ENCODE measurements at places on chromosomes 6 and 20.
A peak's percentile ranks its signal among the peaks of the same experiment; 100 is the strongest.

DNA sequence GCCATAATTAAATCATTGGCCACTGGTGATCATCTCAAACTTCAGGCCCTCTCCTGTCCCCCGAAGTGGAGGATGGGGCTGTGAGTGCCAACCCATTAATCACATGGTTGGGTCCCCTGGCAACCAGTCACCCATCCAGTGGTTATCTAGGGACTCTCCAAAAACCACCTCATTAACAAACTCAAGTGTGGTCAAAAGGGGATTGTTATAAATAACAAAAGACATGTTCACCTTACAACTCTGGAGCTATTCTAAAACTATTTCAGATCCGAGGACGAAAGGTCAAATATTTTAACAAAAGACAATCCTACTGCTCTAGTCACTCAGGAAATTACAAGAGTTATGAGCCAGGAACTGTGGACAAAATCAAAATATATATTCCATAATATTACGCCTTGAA lies 95.5 kb upstream of the PRND start:
- DNase-seq = no peak

GRCh38 chr6:169428532-169428931 lies 174.9 kb upstream of the THBS2 start:
- no peak for DNase-seq

DNA sequence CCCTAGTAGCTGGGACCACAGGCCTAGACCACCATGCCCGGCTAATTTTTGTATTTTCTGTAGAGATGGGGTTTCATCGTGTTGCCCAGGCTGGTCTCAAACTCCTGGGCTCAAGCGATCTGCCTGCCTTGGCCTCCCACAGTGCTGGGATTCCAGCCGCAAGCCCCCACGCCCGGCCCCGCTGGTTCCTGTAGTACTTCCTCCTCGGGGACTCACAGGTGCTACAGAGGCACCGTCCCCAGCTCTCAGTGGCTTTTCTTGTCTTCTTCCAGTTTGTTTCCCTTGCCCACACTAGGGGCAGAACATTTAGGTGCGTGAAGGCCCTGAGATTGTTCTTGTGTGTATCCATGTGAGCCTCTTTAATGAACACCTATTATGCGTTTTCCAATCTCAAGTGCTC lies 773 bp upstream of the ZBP1 start:
- DNase-seq = peak; percentile 19

GRCh38 chr20:63495167-63495720 lies 3.6 kb downstream of the EEF1A2 start:
- DNase-seq = no peak

- no peak for DNase-seq
Observed at GRCh38 chr6:5566718-5567117, 305.4 kb downstream of the FARS2 start.

DNA sequence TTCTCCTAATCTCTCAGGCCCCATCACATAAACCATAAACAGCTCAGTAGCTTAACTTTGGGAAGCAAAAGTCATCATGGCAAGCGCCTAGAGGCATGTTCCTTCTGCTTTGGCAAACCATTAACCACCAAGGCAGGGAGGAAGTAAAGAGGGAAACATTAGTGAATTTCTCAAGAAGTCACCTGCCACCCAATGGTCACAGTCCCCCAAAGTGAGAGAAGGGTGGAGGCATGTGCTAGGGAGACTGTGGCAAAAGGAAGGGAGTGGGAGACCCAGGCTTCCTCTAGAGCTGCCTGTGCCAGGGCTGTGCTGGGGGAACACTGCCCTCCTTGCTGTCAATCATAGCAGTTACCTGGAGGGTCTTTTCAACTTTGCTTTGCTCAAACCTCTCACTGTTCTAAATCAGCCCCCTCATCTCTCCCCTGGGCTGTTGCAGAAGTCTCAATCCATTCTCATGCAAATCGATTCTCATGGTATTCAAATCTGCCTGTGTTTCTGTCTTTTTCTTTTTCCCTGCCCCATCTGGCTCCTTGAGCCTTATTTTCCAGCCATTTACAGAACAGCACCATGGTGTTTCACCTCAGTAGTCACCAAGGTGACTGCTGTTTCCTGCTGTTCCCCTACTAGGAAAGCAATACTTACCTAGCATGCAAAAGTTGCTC lies 1.8 kb upstream of the RNF24 start:
- DNase-seq = peak; percentile 33

- DNase-seq = peak; percentile 23
Observed at GRCh38 chr6:30942338-30943060, 1.7 kb downstream of the MUCL3 start.

DNA sequence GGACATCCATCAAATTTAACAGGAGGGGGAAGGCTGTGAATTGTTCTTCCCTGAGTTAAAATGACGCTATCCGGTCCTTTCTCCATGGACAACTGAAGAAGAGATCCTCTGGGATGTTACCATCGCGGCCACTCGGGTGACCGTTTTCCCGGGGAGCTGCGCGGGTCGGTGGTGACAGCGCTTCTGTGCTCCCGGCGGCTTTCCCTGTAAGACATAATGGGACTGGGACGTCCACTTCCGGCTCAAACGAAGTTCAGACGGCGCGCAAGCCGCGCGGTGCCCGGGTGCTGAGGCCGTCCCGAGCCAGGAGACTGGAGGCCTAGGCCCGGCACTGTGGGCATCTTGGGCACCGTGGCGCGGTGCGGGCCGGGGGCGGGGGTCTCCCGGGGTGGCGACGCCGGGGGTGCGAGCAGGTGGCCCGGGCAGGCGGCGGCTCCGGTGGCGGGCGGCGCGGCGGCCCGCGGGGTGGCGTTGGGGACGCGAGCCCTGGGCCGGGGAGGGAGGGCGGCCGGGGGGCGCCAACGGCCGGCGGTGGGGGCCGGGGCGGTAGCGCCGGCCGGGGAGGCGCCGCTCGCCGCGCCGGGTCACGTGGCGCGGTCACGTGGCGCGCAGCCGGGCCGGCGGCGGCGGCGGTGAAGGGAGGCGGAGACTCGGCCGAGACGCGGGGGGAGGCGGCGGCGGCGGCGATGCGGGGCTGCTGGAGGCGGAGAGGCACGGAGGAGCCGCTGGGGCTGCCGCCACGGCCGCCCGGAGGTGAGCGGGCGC lies 63.6 kb downstream of the GTF2H5 start:
- DNase-seq = peak; percentile 50
